CD8-positive, alpha-beta T cell (primary cell): ENCODE measurements at places on chromosomes 1 and 21.

- no peak for DNase-seq
Measured at GRCh38 chr1:159715855-159716254, 1.5 kb upstream of the CRP start.

GRCh38 chr1:205543351-205544301, 39.2 kb downstream of the CDK18 start:
- DNase-seq = no peak

- DNase-seq = no peak
Measured at GRCh38 chr1:22500471-22500870, 48.8 kb downstream of the ZBTB40 start.

DNA sequence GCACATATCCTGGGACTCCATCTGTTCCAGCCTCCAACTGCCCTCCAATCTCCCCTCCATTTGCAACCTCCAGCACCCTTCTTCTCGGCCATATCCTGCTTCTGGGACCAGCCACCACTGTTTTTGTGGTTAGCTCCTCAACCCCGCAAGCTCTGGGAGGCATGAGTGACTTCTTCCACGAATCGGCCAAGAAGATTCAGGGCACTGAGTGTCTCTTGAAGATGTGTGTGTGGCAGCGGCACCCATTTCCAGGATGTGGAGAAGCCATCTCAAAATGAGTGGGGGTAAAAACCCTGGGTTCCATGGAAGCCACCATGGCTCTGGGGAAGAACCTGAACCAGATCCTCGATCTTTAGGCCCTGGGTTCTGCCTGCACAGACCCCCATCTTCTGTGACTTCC, 194.6 kb downstream of the SLC45A1 start:
- no peak for DNase-seq

GRCh38 chr1:198086051-198086745, 70.6 kb upstream of the NEK7 start:
- DNase-seq = no peak

- no peak for DNase-seq
Measured at GRCh38 chr1:201224666-201225370, 34.2 kb downstream of the IGFN1 start.

GRCh38 chr1:22048351-22049192, 3.9 kb upstream of the CDC42 start:
- no peak for DNase-seq

GRCh38 chr1:167454894-167455785, 63.2 kb downstream of the CD247 start:
- peak; percentile 65 for DNase-seq

DNA sequence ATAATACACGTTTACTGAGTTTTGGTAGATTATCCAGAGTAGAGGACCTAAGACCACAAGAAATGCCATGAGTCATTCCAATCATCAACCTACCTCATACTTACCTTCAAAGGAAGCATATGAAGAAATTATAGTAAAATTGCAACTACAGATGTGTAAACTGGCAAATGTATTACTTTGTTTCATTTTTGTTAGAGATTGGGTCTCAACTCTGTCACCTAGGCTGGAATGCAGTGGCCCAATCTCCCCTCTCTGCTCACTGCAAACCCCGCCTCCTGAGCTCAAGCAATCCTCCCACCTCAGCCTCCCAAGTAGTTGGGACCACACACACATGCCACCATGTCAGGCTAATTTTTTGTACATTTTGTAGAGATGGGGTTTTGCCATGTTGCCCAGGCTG, 5.2 kb downstream of the TMCO1 start:
- no peak for DNase-seq

DNA sequence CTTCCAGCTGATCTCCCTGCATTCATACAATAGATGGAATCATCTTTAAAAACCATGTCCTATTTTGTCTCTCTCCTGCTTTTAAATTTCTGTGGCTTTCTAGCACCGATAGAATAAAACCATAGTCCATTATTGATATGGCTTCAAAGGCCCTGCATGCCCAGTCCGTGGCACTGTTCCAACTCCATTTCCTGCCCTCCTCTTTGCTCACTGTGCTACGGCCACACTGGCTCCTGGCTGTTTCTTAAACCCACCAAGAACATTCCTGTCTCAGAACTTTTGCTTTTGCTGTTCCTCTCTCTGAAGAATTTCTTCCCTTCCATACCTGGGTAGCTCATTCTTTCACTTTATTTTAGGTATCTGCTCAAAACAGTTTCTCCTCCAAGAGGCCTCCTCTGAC, 7.2 kb downstream of the SLAMF1 start:
- DNase-seq = no peak

DNA sequence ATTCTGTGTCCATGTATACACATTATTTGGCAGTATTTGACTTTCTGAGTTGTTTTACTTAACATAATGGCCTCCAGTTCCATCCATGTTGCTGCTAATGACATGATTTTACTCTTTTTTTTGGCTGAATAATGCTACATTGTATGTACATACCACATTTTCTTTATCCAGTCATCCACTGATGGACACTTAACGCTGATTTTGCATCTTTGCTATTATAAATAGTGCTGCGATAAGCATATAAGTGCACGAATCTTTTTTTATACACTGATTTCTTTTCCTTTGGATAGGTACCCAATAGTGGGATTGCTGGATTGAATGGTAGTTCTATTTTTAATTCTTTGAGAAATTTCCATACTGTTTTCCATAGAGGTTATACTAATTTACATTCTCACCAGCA, 255.5 kb downstream of the GPR52 start:
- no peak for DNase-seq

GRCh38 chr1:17233675-17234320, 15.1 kb upstream of the PADI3 start:
- DNase-seq = no peak

- DNase-seq = no peak
Measured at GRCh38 chr1:21069549-21069948, 107.1 kb downstream of the EIF4G3 start.

DNA sequence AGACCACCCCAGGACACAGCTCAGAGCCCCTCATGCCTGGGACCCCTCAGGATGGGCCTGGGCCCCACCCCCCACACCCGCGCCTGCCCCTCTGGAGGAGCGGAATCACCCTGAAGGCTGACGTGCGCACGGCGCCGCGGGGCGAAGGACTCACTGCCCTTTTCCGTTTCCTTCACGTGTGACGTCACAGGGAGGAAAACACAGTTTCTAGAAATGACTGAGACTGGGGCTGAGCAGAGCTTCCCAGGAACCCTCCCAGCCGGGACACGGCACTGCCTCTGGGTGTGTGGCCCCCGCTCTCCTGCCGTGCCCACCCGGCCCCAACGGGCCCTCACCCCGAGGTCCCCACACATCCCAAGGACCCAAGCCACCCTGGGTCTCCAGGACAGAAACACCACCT, 5.4 kb upstream of the TNFRSF4 start:
- DNase-seq = no peak

- DNase-seq = no peak
Measured at GRCh38 chr1:205950826-205951549, 7.7 kb upstream of the SLC26A9 start.

DNA sequence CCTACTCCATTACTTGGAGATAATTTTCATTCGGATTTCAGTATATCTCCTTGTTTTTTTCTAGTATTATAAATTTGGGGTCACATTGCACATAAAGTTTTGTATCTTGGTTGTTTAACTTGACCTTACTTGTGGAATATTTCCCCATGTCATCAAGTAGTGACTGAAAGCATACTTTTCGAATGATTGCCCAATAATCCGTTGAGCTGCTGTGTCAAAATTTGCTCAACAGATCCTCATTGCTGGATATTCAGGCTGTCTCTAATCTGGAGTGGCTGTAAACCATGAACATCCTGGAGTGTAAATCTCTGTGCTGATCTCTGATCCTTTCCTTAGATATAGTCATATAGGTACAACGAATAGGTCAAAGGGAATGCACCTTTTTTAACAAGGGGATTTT, 4.9 kb downstream of the NIPAL3 start:
- DNase-seq = no peak

GRCh38 chr1:207836591-207837347, 74.2 kb downstream of the CD34 start:
- no peak for DNase-seq

DNA sequence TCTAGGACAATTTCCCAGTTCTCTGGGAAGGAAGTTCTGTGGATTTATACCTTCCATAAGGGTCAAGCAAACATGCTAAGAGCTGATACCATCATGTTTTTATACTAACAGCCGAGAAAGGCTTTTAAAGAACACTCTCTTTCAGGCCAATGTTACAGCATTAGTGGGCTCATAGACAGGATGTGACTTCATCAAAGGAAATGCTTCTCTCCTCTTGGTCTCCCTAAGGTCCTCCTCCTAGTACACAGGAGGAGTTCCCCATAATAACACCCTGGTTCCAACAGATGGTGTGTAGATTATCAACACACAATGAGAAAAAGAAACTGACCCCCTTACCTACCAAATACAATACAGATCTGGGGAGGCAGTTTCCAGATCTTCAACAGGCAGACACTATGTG, 26.7 kb upstream of the GLIS1 start:
- DNase-seq = no peak

GRCh38 chr1:183243161-183244050, 57.3 kb downstream of the LAMC2 start:
- DNase-seq = no peak

GRCh38 chr1:180609643-180610555, 21.9 kb upstream of the XPR1 start:
- no peak for DNase-seq

GRCh38 chr1:82466416-82466815, 665.7 kb downstream of the ADGRL2 start:
- DNase-seq = no peak

DNA sequence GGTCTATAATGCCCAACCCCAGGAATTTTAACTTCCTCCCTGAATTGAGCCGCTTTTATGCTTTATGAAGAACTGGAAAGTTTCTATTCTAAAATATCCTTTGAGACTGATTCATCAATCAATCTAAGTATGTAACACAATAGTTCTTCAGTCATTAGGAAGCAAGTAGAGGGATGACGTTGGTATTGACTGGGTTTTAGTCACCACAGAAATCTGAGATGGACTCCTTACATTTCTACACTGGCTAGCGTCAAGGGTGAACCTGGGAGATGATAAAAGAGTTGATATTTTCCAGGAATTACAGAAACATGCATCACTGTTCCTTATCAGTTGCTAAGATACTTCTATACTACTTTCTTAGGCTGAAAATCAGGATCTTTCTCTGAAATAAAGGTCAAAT, 308.0 kb downstream of the HMCN1 start:
- DNase-seq = no peak

DNA sequence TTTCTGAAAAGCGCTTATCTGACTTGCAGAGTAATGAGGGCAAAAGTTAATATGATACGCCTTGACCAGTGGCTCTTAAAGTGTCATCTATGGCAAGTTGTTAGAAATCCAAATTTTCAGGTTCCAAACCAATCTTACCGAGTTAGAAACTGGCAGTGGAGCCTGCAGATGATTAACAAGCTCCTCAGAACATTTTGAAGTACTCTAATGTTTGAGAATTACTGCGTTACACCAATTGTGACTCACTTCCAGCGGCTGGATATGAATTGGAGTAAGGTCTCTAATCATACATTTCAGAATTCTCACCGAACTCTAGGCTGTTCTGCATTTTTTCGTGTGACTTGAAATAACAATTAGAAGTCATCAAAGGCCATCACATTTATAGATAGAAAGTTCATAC, 73.5 kb upstream of the TMPRSS15 start:
- DNase-seq = no peak

DNA sequence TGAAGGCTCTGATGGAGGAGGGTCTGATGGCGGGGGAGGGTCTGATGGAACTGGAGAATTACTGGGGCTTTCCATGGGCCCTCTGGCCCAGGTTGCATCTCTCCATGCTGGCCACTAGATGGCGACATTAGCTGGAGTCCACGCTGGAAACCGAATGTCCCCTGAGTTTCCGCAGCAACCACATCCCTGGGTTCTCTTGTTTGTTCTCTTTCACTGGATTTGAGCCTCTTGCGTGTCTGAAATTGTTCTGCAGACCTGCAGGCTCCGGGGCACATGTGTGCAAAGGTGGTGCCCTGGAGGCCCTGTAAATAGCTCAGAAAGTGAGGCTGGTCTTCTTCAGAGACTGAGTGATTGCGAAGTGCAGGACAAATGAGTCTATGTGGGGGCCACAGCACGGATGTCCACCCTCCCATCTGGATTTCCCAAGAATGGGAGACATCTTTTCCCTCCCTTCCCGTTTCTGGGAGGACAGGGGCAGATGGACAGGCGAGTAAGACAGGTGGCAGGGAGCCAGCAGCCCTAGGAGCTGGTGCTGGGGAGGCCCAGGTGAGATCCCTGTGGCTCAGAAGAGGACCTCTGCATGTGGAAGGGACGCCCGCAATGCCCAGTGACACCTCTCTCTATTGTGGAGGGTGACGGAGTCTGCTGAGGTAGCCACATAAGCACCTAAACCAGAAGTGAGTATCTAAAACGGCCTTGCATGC, 73.2 kb upstream of the ABCG1 start:
- DNase-seq = peak; percentile 68

GRCh38 chr21:38956007-38956406, 150.3 kb downstream of the ETS2 start:
- no peak for DNase-seq

GRCh38 chr1:60983701-60984061, 98.7 kb upstream of the NFIA start:
- DNase-seq = no peak

DNA sequence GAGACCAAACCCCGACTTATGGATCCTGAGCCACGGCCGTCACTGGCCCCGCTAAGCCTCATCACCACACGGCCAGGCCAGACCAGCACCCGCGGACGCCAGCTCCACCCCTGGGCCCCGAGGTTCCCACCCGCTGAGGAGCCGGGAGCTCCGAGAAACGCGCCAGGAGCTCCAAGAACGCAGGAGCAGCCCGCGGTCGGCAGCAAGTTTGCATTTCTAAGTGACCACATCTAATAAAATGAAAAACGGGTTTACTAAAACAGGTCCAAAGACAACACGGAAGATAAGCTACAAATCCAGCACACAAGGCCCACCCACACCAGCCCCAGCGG, 8.1 kb upstream of the C1QTNF12 start:
- no peak for DNase-seq
